Mesothelial cell of epicardium (in vitro differentiated cells): ENCODE measurements at places on chromosomes 7 and 10.

DNA sequence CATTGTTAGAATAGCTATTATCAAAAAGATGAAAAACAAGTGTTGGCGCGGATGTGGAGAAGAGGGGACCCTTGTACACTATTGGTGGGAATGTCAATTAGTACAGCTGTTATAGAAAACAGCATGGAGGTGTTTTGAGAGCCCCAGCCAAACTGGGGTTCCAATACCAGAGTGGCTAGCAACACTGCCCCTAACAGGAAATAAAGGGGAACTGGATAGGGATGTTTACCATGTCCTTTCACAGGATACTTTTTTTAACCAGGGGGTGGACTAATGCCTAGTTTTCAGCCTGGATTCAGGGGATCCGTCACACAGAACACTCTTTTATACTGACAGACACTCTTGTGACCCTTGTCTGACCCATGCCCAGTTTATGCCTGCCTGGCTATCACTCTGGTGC, 6.9 kb upstream of the GSTK1 start:
- H3K4me1 ChIP-seq, result no peaks in the 10 kb centered on the region
- no peak overlapping the region for H3K4me3 ChIP-seq
- H3K27ac ChIP-seq, result no peak overlapping the region
- H3K27me3 ChIP-seq, result no peaks in the 10 kb centered on the region

- no peaks in the 10 kb centered on the region for H3K27me3 ChIP-seq
- peak overlapping the region; percentile 21 for H3K27ac ChIP-seq
- peaks cover 17% of the 10 kb centered on the region for H3K4me1 ChIP-seq
These were observed 13.9 kb upstream of the DNAAF5 start for GRCh38 chr7:712381-713138.

- peak within 1 kb of the TSS; percentile 98 for H3K27ac ChIP-seq
- DNase-seq, result peak; percentile 94
- H3K4me1 ChIP-seq, result peaks cover 31% of the 10 kb centered on the region
- H3K27me3 ChIP-seq, result peaks cover 35% of the 10 kb centered on the region
- peak within 1 kb of the TSS; percentile 93 for H3K4me3 ChIP-seq
These were observed at the start of gene FBXL15 for GRCh38 chr10:102420714-102421506. Gene FBXL15 (plus strand): TSS chr10:102420836. CDS start chr10:102421130, 294 bp downstream.

GRCh38 chr7:143487061-143487460, 9.4 kb downstream of the TAS2R41 start:
- peaks cover 3% of the 10 kb centered on the region for H3K4me1 ChIP-seq
- H3K27me3 ChIP-seq, result no peaks in the 10 kb centered on the region
- DNase-seq, result no peak
- H3K27ac ChIP-seq, result no peak overlapping the region
- no peaks in the 10 kb centered on the region for H3K36me3 ChIP-seq

GRCh38 chr7:136070736-136071505, 93.8 kb upstream of the MTPN start:
- no peak overlapping the region for H3K4me3 ChIP-seq
- no peak for DNase-seq
- peaks cover 22% of the 10 kb centered on the region for H3K4me1 ChIP-seq
- H3K27me3 ChIP-seq, result no peaks in the 10 kb centered on the region

- peaks cover 74% of the 10 kb centered on the region for H3K27me3 ChIP-seq
- no peaks in the 10 kb centered on the region for H3K36me3 ChIP-seq
- no peak overlapping the region for H3K27ac ChIP-seq
- H3K4me3 ChIP-seq, result no peak overlapping the region
- H3K4me1 ChIP-seq, result no peaks in the 10 kb centered on the region
These were observed 28.8 kb upstream of the C10orf53 start for GRCh38 chr10:49650724-49651034.

DNA sequence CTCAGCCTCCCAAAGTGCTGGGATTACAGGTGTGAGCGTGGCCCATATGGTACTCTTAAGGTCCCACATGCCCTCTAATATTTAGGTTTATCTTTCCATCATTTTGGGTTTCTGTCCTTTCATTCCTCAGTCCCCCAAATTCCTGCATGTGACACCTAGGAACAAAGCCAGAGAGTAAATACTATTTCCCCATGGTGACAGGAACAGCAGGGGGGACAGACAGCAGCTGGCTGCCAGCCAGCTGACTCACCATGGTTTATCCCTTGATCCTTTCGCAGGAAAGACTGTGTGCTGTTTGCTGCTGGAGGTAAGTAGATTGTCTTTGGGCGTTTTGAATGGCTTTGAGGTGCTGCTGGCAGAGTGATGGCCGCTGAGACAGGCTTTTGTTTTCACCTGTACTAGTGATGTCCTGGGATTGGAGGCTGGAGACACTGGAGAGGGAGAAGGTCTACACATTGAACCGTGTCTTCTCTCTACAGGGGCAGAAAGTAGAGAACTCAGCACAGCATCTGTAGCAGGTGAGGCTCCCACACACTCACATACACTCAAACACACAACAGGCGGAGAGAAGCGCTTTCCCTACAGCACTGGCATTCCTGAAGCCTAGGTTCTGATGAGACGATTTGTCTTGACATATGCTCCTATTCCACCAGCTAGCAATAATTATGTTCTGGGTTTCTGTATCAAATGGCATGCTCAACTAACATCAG, 83.7 kb upstream of the EFCAB10 start:
- H3K27me3 ChIP-seq, result no peaks in the 10 kb centered on the region
- H3K4me1 ChIP-seq, result peaks cover 2% of the 10 kb centered on the region
- H3K4me3 ChIP-seq, result no peak overlapping the region

DNA sequence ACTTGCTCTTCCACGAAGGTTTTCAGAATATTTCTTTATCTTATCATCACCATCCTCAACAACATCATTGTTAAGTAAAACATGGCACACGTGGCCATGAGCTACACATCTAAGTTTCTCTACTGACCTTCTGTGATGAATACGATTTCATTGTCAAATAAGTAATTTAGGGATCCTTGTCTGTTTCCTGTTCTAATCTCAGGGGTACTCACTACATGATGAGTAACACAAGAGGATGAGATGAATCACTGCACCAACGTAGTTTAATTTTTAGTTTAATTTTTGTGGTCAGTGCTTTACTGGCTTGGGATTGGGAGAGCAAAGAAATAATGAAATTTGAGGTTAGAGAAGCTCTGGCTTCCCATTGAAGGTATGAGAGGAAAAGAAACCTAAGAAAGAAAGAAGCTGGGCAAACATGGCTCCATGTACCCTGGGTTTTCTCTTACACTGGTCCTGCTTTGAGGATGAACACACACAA, 461.9 kb upstream of the KLF6 start:
- DNase-seq, result no peak
- H3K27me3 ChIP-seq, result no peaks in the 10 kb centered on the region
- peaks cover 18% of the 10 kb centered on the region for H3K4me1 ChIP-seq
- no peak overlapping the region for H3K4me3 ChIP-seq
- H3K27ac ChIP-seq, result no peak overlapping the region
- H3K36me3 ChIP-seq, result no peaks in the 10 kb centered on the region

- H3K36me3 ChIP-seq, result peaks cover 45% of the 10 kb centered on the region
- H3K4me3 ChIP-seq, result no peak overlapping the region
- H3K27ac ChIP-seq, result no peak overlapping the region
- H3K27me3 ChIP-seq, result no peaks in the 10 kb centered on the region
- no peak for DNase-seq
These were observed 36.2 kb downstream of the NAMPT start for GRCh38 chr7:106248600-106248999.

DNA sequence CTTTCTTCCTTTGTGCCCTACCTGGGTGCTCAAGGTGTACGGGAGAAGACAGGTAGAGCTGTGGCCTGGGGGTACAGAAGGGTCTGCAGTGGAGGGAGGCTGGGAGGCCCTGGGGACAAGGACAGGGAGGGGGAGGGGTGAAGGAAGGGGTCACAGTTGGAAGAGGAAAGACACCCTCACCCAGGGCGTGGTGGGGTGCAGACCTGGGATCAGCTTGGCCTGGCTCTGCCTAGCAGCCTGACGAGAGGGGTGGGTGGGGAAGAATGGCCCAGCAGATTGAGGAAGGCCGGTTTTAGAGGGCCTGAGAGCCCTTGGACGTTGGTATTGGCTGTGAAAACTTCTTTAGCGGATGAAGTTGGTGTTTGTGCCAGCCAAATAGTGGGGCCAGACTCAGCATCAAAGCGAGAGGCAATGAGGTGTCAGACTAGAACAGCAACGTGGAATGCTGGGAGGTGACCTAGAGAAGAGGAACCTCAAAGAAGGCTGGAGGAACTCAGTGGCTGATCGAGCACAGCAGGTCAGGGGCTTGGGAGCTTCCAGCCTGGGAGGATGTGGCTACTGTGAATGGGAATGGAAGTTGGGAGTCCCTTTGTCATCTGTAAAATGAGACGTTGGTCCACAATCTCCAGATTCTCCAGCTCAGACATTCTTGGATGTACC, 18.1 kb upstream of the TRIM8 start:
- H3K27me3 ChIP-seq, result no peaks in the 10 kb centered on the region
- H3K27ac ChIP-seq, result peak overlapping the region; percentile 100
- H3K36me3 ChIP-seq, result peaks cover 19% of the 10 kb centered on the region
- no peak for DNase-seq

DNA sequence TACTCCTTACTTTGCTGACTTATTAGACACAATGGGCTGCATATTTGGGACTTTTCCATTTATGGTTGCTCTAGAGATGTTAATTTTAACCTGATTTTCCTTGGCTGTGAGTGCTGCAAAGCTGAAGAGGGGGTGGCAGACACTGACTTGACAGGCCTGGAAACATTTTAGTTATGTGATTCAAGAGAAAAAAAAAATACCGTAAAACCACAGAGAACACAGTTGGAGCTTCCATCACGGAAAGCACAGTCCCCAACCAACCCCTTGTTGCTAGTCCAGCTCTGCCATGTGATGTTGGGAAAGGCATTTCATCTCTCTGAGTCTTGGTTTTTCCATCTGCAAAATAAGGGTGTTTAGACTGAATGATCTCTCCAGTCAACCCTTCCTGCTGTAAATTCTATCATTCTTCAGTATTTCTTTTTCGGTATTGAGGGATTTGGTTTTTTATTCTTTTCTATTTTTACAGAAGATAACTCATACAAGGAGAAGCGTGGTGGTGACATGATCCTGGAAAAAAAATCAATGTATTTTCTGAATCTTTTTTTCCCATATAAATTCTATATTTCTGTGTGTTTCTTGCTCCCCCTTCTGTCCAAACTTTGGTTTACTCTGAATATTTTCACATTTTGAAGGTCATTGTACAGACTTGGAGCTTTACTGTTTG, 246.1 kb downstream of the REEP3 start:
- H3K4me3 ChIP-seq, result peak overlapping the region; percentile 10
- peak overlapping the region; percentile 93 for H3K27ac ChIP-seq
- DNase-seq, result no peak
- no peaks in the 10 kb centered on the region for H3K36me3 ChIP-seq
- peaks cover 23% of the 10 kb centered on the region for H3K4me1 ChIP-seq

- H3K4me3 ChIP-seq, result no peak overlapping the region
- H3K27ac ChIP-seq, result no peak overlapping the region
- peaks cover 13% of the 10 kb centered on the region for H3K36me3 ChIP-seq
- no peaks in the 10 kb centered on the region for H3K4me1 ChIP-seq
- no peak for DNase-seq
These were observed 39.4 kb downstream of the KCTD7 start for GRCh38 chr7:66668112-66668511.

DNA sequence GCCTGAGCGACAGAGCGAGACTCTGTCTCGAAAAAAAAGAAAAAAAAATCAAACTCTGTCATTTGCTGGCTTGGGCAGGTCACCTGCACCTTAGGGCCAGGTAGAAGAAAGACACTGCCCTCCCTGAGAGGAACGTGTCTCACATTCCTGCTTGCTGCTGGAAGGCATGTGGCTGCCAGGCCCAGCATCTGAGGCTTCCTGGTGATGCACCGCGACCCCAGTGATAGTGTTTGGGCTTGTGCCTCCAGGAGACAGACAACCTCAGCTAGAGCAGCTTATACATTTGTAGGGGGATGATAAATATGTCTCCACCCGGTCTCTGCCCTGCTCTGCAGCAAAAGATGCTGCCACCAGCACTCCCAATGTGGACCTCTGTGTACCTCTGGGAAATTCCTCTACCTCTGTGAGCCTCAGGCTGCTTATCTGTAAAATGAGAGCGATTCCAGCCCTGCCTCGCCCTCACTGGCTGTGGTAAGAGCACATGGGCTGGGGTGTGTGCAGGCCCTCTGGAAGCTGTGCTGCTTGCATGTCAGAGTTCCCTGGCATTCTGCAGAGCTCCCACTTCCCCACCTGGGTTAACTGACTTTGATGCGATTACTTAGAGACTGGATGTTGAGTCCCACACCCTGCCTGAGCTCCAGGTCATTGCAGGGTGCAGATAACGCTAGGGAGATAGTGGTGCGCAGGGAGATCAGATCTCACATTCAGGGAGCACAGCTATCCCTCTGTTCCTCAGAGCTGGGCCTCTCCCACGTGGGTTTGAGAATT, 19.9 kb downstream of the SLC29A3 start:
- H3K4me3 ChIP-seq, result no peak overlapping the region
- H3K27me3 ChIP-seq, result no peaks in the 10 kb centered on the region
- H3K36me3 ChIP-seq, result peaks cover 2% of the 10 kb centered on the region
- no peak overlapping the region for H3K27ac ChIP-seq
- DNase-seq, result no peak

GRCh38 chr7:38461887-38462286, 169.3 kb downstream of the AMPH start:
- H3K36me3 ChIP-seq, result no peaks in the 10 kb centered on the region
- H3K4me3 ChIP-seq, result no peak overlapping the region
- H3K4me1 ChIP-seq, result no peaks in the 10 kb centered on the region
- DNase-seq, result no peak

GRCh38 chr7:114916261-114916892, 5.5 kb upstream of the MDFIC start:
- H3K27me3 ChIP-seq, result no peaks in the 10 kb centered on the region
- H3K27ac ChIP-seq, result no peak overlapping the region

GRCh38 chr7:98110249-98111022, 3.8 kb downstream of the LMTK2 start:
- no peak overlapping the region for H3K4me3 ChIP-seq
- H3K27me3 ChIP-seq, result no peaks in the 10 kb centered on the region
- peak overlapping the region; percentile 2 for H3K27ac ChIP-seq
- H3K36me3 ChIP-seq, result peaks cover 4% of the 10 kb centered on the region

DNA sequence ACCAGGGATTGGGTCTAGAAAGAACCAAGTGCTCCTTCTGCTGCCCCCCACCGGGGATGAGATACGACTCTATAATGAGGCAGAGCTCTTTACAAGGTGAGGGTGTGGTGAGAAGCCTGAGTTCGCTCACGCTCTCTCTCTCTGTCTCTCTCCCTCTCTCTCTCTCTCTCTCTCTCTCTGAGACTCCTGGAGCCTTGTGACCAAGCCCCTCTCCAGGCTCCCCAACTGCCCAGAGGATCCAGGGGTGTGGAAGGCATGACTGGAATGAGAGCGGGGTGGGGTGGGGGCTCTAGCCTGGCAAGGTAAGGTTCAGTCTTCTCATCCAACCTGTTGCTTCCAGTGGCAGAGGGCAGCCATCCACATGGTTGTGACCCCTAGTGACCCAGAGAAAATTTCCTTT, 3.1 kb upstream of the PTF1A start:
- no peak overlapping the region for H3K4me3 ChIP-seq
- no peak for DNase-seq
- peaks cover 4% of the 10 kb centered on the region for H3K4me1 ChIP-seq
- peaks cover 89% of the 10 kb centered on the region for H3K27me3 ChIP-seq

- H3K27me3 ChIP-seq, result no peaks in the 10 kb centered on the region
- no peak overlapping the region for H3K27ac ChIP-seq
These were observed 51.6 kb upstream of the LAMB1 start for GRCh38 chr7:108054537-108054936.
